Forelimb muscle (tissue), 1 donor: ENCODE measurements at places on chromosomes 12 and 14. TPM values are rescaled to one million over a fixed set of nuclear protein-coding genes. Genes with fewer than 3 reads are reported as not detected.

GRCh38 chr14:31410048-31410650, 10.2 kb downstream of the HEATR5A start:
- no peak for DNase-seq

DNA sequence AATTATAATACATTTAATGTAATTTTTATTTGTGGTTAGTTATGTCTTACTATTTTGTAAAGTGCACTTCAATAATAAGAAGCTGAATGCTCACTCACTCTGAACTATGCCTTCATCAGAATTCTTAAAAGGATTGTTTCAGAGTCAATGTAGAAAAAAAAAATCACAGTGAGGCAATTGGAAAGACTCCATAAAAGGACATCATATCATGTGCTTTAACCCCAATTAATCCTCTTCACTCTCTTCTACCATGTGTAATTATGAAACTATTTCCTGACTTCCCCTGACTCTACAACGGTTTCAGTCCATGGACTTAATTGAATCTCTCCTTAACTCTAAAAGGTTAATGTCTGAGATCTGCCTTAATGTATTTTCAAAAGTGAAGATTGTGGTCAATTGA, 250.4 kb upstream of the ALG10 start:
- DNase-seq: no peak

DNA sequence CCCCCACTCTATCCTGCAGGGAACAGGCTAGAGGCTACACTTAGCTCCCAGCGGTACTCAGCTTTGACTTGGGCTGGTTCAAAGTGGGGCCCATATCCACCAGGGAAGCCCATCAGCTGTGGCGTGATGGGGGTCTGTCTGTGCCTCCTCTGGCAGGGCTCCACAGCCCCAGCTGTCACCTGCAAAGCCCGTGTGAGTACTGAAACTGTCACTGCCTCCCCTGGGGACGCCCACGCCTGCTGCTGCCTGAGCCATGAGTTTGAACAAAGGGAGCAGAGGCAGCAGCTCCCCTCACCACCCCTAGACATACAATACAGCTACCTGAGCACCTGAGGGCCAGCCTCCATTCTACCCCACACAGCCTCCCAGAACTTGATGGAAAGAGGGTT, 5.0 kb downstream of the REM2 start:
- no peak for DNase-seq

Gene GPRC5A
- polyA plus RNA-seq: 1.9 TPM

Gene CCDC197
- polyA plus RNA-seq: 0.13 TPM
